PC-3 (cell line): ENCODE measurements at places on chromosomes 12 and 14.

DNA sequence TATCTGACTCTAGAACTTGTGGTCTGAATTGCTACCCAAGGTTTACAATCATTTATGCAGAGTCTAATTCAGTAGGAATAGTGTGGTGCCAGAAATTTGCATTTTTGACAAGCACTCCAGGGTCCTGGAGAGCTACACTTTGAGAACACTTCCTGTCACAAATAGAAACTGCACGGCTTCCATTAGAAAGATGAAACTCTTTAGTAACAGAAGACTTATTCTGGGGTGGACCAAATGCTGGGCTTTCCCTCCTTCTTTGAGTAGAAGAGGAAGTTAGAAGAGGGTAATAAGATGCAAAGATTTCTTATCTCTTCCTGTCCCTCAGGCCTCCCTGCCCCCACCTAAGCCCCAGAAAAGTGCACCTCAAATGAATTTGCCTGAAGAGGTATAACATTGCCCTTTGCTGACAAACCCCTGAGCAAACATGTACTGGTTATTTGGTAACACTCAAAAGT is 28.4 kb downstream of the DGLUCY start:
- no peak for DNase-seq

- DNase-seq = peak; percentile 50
Measured at GRCh38 chr12:56146492-56147460, 5.6 kb upstream of the MYL6B start.

- DNase-seq = no peak
Measured at GRCh38 chr12:121831571-121832245, 27.0 kb downstream of the HPD start.

DNA sequence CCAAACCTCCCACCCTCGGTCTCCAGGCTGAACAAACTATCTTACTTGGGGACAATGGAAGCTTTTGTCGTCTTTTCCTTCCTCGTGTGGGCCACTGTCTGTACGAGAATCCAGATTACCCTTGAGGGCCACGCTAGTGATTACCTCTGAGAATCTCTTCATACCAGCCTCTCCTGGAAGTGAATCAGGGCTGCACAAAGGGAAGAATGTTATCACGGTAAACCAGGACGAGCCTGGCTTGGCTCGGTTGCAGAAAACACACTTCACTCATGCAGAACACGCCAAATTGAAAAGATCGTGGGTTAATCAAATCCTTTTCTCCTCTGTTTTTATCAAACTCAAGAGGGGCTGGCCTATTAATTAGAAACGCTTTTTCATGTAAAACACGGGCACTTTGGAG is 51.6 kb upstream of the MYL2 start:
- no peak for DNase-seq

DNA sequence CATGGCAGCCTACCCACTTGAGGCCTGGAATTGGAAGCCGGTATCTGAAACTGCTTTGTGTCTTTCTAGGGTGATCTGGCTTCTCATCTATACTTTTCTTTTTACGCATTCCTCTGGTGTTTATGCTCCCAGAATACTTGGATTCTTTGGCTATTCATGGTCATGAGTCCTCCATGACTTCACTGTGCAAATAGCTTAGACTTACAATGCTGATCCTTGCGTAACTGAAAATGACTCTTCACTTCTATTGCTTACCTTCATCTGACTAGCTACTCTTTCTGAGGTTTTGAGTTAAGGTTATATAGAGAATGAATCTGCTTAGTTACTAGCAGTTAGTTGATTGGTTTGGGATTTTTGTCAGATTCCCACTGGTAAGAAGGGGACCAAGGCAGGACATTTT is 121.7 kb upstream of the NOVA1 start:
- peak; percentile 86 for DNase-seq

DNA sequence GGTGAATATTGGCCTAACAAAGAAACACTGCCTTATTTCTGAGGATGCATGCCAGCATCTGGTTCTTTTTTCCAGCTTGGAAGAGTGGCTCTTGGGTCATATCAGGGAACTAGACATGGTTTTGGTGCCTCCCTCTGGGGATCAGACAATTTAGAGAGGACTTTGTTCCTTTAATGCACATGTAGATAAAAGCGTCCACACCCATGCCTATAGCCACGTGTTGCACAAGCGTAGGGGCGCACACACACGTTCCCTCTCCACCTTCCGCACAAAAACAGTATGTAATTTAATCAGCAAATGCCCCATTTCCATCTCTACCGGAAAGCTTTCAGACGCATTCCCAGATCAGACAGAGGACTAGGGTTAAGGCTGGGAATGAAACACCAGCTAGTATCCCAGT is 61.7 kb upstream of the RIC8B start:
- DNase-seq = no peak

- peak; percentile 51 for DNase-seq
Measured at GRCh38 chr14:31024577-31025366, 677 bp upstream of the AP4S1 start.

DNA sequence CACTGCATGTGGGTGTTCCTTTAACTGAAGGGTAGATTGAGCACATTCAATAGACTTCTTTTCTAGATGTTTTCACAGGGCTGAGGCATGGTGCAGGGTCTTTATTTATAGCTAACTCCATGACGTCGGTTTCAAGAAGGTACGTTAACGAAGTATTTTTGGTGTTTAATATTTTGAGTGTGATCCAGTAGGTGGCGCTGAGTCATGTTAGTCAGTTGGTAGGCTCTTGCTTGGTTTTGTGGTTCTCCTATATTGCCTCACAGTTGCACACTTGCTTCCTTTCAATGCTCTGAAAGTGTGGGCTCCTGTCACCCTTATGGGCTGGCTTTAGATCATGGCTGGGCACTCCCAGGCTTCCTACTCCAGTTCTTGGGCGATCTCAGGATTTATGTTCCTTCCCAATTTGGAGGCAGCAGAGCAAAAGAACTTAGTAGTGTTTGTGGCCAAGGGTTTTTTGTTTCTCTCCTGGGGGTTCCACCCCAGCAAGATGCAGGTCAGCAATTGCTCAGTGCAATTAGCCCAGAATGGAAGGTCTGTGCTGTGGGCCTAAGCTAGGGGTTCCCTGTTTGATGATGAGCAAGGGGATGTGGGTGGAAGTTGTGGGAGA is 471.6 kb upstream of the FOXG1 start:
- peak; percentile 60 for DNase-seq

- no peak for DNase-seq
Measured at GRCh38 chr12:11804130-11804529, 154.7 kb downstream of the ETV6 start.

DNA sequence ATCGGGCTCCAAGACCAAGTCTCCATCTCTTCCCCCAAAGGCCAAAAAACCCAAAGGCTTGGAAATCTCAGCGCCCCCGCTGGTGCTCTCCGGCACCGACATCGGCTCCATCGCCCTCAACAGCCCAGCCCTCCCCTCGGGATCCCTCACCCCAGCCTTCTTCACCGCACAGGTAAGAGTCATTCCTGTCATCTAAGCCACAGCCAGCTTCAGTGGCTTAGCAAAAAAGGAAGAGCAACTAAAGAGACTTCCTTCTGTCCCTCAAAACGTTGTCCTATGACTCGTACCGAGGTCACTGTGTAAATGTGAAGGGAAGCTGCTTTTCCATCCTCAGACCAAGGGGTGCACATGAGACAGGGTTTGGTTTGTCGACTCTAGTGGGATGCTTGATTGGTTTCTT is 53.4 kb downstream of the ELK3 start:
- DNase-seq = peak; percentile 88

- DNase-seq = no peak
Measured at GRCh38 chr14:25250516-25250915, 200.6 kb upstream of the STXBP6 start.

- no peak for DNase-seq
Measured at GRCh38 chr12:43826681-43827080, 9.2 kb upstream of the TMEM117 start.

DNA sequence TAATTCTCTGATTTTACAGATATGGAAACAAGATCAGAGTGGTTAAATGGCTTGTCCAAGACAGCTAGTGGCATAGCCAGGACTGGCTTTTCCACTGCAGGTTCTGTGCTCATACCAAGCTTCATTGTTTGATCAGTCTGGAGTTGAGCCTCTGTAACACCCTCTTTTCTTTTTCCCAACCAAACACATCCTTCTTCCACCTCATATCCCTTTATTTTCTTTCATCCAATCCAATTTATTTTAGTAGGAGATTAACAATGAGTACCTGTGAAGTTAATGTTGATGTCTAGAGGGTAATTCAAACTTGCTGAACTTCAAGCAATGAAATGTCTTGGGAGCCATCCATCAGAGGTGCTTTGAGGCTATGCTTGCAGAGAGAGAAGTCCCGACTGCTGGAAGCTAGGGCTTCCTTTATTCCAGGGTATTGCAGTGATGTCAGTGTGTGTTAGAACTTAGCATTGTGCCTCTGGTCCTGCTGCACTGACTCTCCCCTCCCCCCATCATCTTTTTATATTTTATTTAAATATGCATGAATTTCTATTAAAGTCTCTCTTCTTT is 452.1 kb upstream of the PDE3A start:
- no peak for DNase-seq

DNA sequence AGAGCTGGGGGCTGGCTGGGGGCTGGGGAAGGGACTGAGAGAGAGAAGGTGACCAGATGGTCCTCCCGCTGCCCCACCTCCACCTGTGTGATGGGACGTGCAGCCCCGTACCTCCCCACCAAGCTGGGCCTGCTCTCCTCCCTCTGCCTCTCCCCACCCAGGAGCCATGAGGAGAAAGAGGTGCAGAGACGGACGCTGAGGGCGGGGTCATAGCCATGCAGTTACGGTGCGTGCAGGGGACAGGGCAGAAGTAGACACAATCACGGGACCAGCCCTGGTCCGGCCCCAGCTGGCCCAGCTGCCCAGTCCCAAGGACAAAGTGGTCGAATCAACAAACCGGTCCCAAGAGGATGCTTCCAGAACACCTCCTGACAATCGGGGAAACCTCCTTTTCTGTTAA is 33.2 kb downstream of the RFLNA start:
- DNase-seq = no peak

- no peak for DNase-seq
Measured at GRCh38 chr12:109968032-109968420, 28.1 kb downstream of the GIT2 start.

GRCh38 chr12:58459191-58459590 is 461.1 kb downstream of the LRIG3 start:
- no peak for DNase-seq

DNA sequence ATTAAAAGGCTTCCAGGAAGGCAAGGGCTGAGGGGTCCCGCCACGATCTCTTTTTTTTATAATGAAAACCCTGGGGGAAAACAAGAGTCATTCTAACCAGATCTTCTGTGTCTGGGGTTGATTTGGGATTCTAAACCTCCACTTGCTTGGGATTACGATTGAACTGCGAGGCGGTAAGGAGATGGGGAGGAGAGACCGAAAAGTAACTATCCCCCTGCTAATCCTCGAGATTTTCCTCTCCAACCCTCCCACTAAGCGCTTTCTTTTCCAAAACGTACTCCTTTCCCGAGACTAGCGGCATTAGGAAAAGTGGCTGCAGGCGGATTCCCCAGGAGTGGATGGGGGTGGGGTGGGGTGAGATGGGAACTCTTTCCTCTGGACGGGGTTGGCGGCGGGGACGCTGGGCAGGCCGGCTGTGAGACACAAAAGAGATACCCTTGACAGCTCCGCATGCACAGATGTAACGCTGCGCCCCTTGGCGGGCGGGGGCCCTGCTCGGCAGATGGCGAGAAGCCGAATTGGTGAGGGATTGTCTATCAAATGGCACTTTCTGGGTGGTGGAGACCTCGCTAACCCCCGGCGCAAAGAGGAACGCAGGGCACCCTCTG is 830 bp upstream of the SRRM4 start:
- no peak for DNase-seq

GRCh38 chr14:31229009-31229408 is 21.4 kb upstream of the HECTD1 start:
- peak; percentile 11 for DNase-seq

DNA sequence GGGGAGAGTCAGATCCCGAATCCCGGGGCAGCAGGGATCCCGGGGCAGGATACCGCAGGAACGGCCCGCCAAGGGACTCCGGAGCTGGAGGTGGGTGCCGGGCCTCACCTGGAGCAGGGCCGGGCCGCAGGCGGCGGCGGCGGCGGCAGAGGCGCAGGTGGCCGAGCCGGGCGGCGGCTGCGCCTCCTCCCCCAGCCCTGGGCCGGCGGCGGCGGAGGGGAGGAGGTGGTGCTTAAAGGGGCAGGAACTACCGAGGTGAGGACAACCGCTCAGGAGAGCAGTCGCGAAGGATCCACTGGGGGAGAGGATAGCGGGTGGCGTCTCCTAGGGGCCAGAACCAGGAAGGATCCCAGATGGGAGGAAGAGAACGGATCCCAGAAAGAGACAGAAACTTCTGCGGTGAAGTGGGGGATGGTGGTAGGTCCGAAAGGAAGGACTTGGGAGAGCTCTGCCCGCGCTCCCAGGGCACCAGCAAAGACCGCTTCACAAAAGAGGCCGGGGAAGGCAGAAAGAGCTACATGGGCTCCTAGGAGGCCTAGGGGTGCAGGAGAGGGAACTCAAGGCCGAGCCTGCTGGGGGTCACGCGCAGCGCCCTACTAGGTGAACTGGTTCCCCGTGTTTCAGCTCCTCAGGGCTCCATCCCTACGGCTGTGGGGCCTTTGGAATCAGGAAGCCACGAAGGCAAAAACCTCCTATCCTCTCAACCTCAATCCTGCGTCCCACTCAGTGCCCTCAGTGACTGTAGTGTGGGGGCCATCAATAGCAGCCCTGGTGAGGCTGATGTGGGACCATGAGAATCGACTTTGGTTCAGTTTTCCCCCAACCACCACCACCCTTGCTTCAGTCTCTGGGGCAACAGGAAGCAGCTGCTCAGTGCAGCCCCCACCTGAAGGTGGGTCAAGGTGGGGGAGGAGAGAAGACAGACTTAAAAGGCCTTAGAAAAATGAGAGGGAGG is 5.0 kb upstream of the BAZ2A start:
- peak; percentile 92 for DNase-seq

GRCh38 chr12:50057896-50058670 is 687 bp downstream of the ASIC1 start:
- no peak for DNase-seq

DNA sequence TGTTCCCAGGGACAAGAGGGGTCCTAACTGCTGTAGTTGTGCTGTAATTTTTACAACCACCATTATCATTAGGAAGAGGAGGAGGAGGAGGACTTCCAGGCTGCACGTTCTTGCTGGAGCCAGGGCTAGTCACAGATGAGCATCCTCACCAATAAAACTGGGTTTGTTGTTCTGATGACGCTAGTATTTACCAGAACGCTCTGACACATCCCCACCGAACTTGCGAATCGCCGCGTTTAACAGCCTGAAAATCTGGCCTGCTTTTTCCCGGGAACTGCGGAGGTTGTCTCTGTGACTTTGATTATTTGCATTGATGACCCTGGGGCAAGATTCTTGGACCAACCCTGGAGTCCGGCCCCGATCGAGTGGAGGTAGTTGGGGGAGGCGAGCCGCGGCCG is 10.2 kb downstream of the TBX5 start:
- DNase-seq = no peak
